Spleen (tissue), 13 donors: ENCODE measurements at places on chromosomes 1 and 21. TPM values are rescaled to one million over a fixed set of nuclear protein-coding genes. Genes with fewer than 3 reads are reported as not detected.
A peak's percentile ranks its signal among the peaks of the same experiment; 100 is the strongest.

DNA sequence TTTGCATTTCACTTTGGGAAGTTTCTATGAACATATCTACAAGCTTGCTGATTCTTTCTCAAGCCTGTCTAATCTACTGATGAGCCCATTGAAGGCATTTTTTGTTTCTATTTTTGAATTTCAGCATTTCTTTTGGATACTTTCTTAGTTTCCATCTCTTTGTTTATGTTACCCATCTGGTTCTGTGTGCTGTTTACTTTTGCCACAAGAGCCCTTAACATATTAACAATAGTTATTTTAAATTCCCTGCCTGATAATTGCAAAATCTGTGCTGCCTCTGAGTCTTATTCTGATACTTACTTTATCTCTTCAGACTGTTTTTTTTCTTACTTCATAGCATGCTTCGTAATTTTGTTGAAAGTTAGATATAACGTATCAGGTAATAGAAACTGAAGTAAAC is 75.8 kb upstream of the ZRANB2 start:
- H3K27ac ChIP-seq: no peak overlapping the region
- no peaks in the 10 kb centered on the region for H3K27me3 ChIP-seq
- H3K4me1 ChIP-seq: no peaks in the 10 kb centered on the region

Gene CPTP
- total RNA-seq: 42.1 TPM

GRCh38 chr1:161367684-161368400 is at the start of gene CFAP126:
Gene CFAP126, minus strand, starts transcription at chr1:161367876. Its CDS starts 8 bp downstream, at chr1:161367868.
- H3K27me3 ChIP-seq: no peaks in the 10 kb centered on the region
- peaks cover 20% of the 10 kb centered on the region for H3K36me3 ChIP-seq
- H3K4me3 ChIP-seq: no peak within 1 kb of the TSS
- DNase-seq: peak; percentile 82

Gene RGS8
- not detected for total RNA-seq

DNA sequence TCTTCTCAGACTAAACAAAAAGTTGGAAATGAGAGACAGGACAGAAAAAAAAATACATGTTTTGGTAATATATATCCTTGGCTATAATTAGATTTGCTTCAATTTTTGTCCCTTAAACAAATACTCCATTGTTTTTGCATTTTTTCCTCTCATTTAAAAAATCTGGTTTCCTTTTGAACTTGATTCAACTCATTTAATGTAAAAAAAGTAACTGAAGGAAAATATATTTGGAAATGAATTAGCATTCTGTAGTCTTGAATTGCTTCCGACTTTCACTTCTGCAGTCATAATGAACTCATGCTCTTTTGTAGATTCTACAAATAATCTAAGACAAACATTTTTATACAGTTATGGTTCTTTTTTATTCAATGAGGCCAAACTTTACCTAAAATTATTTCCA is 309.1 kb downstream of the HMCN1 start:
- no peaks in the 10 kb centered on the region for H3K36me3 ChIP-seq
- H3K27ac ChIP-seq: no peak overlapping the region

GRCh38 chr1:103373991-103374390 is 151.5 kb upstream of the RNPC3 start:
- no peak for DNase-seq
- no peak overlapping the region for H3K27ac ChIP-seq
- H3K4me1 ChIP-seq: no peaks in the 10 kb centered on the region
- H3K27me3 ChIP-seq: no peaks in the 10 kb centered on the region
- no peaks in the 10 kb centered on the region for H3K36me3 ChIP-seq

Gene KRTAP19-3
- total RNA-seq: not detected

Gene MFAP2
- total RNA-seq: 2.0 TPM

- H3K4me1 ChIP-seq: no peaks in the 10 kb centered on the region
- no peaks in the 10 kb centered on the region for H3K36me3 ChIP-seq
- no peak for DNase-seq
- H3K27me3 ChIP-seq: peaks cover 8% of the 10 kb centered on the region
- H3K4me3 ChIP-seq: no peak overlapping the region
- H3K27ac ChIP-seq: no peak overlapping the region
Measured at GRCh38 chr1:43554444-43554992, 23.8 kb downstream of the PTPRF start.

Gene CCDC190
- total RNA-seq: not detected
